ENCODE measurements at places on chromosomes 3 and 15.

- no peak for DNase-seq
Measured at GRCh38 chr15:75841626-75842025, 1.6 kb upstream of the UBE2Q2 start.

- no peak for DNase-seq
Measured at GRCh38 chr15:68471541-68471940, 39.6 kb upstream of the ITGA11 start.

- no peak for DNase-seq
Measured at GRCh38 chr15:43330780-43331087, 361 bp upstream of the LCMT2 start.

DNA sequence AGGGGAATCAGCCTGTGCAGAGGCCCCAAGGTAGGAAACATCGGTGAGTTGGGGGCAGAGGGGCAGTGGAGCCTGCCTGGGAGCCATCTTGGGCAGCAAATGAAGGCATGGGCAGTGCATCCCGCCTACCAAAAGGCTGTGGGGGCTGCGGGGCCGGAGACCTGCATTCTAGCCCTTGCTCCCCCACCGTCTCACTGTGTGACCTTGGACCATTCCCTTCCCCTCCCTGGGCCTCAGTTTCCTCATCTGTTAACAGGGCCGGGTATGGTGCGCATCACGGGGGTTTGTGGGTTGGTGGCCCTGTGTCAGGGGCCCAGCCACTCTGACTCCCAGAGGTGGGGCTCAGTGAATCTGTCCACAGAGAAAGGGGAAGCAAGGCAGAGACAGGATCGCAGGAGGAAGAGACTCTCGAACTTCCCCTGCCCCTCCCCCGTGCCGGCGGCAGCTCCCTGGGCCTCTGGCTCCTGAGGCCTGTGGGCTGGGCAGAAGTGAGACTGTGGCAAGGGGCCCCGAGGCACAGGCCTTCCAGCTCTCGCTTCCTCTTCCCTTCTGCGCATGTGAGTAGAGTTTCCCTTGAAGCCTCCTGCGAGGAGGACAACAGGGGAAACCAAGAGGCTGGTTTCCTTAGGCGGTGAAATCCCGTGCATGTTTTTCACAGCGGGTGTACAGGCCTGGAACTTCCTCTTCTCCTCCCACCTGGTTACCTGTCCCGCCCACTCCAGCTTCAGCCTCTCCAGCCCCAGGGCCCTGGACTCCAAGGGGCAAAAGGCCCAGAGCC, 42.9 kb downstream of the IDH2 start:
- peak; percentile 98 for DNase-seq

DNA sequence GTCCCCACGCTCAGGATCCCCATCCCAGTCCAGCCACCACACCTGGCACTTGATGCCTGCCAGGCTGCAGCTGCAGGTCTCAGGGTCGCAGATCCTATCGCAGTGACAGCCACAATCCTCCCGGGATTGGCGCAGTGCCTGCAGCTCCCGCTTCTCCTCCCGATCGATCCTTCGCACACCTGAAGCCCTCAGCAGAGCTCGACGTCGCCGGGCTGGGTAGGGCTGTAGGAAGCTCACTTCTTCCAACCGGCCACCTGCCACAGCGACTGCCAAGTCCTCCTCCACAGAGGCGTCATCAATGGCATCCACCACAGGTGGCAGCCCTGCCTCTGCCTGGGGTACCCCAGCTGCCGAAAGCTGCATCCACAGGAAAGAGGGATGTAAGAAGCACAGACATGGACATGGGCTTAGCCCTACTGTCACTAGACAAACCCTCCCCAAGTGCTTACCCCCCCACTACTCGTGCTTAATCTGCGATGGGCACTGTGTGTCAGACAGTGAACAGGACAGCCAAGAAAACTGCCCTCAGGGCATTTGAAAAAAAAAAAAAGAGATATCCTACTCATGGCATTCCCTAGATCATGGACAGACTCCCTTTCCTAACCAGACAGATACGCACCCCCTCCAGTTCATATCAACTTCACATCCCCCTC, 9.2 kb downstream of the CSRNP1 start:
- DNase-seq = no peak

GRCh38 chr3:195752546-195753331, 32.0 kb downstream of the MUC20 start:
- peak; percentile 42 for DNase-seq

GRCh38 chr3:169278667-169279066, 384.8 kb downstream of the MECOM start:
- DNase-seq = no peak

DNA sequence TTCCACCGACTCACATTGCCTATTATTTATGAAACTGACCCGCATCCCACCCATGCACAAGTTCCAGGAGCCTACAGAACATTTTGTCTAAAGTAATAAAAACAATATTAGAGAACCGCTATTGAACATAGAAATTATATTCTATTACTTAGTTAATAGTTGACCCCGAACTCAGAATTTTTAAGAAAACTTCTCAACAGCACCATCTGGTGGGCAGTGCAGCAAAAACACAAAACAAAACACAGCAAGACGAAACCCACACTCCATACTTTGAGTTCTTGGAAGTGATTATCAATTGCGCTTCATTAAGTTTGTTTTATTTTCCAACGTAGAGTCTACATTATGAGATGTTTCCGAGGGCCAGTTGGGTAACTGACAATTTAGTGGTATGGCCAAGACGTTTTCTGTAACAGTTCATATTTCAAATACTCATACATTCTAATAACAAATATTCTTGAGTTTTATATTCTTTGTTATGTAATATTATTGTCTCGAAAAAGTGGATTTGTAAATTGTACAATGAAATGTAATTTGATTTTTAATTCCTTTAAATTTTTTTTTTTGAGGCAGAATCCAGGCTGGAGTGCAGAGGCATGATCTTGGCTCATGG, 24.0 kb upstream of the C3orf70 start:
- DNase-seq = no peak

DNA sequence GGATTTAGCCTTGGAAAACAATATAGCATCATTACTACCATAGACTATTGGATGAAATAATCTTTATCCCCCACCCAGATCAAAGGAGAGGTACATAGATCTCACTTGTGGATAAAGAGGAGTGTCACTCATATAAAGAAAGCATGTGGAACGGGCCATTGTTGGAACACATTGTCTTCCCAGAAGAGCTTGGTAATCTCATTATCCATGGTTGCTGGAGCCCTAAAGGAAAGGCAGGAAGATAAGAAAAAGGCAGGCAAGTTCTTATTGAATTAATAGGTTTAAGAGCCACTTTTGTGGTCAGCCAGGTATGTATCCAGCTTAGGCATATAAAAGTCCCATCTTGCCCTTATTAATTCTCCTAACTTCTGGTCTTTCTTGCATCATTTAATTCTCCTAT, 659.1 kb downstream of the GRM7 start:
- no peak for DNase-seq

Measured in spleen (tissue), 13 donors.